COR-L47 (cell line): ENCODE measurements at places on chromosomes 12 and 14.

GRCh38 chr14:92368001-92368400 lies 45.0 kb downstream of the SLC24A4 start:
- no peak for DNase-seq

GRCh38 chr12:46546634-46547273 lies 174.2 kb upstream of the SLC38A2 start:
- no peak for DNase-seq

DNA sequence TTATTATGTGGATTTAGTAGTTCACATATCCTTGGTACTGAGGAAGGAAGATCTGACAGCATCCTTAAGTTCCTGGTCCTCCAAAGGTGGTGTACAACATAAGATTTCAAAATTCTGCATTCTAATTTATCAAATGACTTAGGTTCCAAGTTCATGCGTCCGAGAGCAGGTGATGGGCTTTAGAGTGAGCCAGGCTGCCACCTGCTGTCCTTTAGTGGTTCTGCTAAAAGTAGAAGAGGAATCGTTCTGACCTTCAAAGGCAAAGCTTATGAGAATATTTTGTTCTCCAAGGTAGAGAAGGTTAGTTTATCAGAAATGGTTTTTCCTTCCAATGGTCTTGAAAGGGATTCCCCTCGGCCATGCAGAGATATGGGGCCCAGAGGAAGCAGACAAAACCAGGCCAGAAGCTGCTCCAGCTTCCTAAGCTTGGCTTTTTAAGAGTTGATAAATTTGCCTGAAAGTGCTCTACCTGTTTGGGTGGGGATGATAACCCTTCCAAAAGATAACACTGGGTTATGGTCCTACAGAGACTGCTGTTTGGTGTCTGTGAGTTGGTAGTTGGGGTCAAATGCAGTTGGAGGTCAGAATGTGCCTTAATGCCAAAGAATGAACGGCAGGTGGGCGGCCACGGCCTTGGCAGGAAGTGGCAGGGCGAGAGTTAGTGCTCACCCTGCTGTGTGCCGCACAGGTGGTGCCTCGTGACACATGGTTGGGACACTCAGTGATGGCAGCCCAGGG lies 29.1 kb upstream of the LRTM2 start:
- DNase-seq = peak; percentile 67

DNA sequence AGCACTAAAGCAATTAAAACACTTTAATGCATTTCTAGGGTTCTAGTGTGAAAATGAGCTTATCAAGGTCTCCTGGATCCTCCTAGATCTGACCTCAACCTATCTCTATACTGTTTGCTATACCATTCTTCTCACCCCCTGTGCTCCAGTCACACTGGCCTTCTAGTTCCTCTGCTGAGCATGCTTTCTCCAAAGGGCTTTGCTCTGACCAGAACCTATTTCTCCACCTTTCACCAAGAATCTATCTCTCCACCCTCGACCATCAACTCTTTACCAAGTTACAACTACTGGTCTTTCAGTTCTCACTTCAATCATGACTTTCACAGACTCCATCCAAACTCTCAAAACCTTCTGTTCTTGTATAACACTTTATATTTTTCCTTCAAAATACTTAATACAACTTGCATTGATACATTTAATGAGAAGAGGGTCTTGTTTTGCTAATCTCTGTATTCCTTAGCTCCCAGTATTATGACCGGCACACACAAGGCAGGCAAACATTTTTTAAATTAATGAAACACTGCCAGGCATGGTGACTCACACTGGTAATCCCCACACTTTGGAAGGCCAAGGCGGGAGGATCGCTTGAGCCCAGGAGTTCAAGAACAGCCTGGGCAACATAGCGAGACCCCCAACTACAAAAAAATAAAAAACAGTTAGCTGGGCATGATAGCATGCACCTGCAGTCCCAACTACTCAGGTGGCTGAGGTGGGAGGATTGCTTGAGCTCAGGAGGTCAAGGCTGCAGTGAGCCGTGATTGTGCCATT lies 22.8 kb downstream of the PPP1R12A start:
- no peak for DNase-seq

GRCh38 chr12:69840727-69841126 lies 15.7 kb downstream of the MYRFL start:
- no peak for DNase-seq
